Stimulated activated CD4-positive, alpha-beta T cell treated with anti-CD3 and anti-CD28 coated beads, Interleukin-1b, Interleukin-23, amount 100 ng/mL, for 1 hour (primary cell): ENCODE measurements at places on chromosomes 2 and 18.

DNA sequence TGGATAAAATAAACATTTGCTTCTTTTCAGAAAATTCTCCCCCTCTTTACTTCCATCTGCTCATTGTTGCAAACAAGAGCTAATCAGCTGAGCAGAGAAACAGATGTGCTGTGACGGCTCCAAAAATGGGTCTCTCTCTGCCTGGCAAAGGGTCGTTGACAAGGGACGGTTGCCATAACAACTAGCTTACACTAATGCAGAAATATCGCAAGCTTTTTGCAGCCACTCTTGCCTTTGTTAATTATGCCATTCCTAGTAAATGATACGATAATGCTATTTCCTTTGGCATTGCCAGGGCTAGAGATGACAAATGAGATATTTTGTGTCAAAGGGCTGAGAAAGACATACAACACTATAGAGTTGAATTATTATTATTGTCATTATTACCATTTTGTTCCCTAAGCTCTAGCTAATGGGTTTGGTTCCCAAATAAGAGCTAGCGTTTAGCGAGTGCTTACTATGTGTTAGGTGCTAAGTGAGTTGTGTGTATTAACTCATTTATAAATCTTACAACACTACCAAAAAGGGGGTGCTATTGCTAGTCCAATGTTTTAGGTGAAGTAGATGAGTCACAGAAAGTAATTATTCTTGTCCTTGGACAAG is 46.8 kb downstream of the MYO3B start:
- no peak for DNase-seq

DNA sequence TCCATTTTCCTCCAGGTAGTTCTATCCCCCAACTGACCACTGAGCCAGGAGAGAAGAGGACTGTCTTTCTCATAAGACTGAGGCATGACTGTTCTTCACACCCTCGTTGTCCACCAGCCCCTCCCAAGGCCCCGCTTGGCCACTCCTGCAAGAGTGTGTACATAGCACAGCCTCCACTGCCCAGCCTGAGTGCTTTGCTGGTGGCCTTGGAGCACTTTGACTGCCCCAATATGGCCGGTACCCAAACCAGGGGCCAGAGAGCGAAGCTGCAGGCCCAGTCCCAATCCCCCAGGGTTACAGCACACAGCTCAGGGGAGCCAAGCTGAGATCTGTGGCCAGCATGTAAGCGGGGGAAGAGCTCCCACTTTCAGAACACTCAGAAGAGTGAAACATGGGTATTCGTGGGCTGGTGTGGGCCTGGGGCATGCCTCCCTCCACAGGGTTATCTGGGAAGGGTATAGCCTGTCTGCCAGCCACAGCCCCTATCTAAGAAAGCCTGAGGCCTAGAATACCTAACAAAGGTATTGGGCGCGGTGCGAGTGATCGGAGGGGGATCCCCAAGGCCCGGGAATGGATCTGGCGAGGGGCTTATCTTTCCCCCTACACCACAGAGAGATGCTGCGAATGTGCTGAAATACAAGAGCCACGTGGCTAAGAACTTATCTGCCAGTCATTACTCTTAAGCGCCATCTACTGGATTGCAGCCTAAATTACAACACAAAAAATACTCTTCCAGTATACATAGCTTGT is 163.8 kb downstream of the WDPCP start:
- DNase-seq = no peak

- no peak for DNase-seq
Measured at GRCh38 chr2:215862351-215862771, 151.0 kb downstream of the MREG start.

GRCh38 chr2:95043300-95044093 is 18.0 kb downstream of the MAL start:
- DNase-seq = no peak

GRCh38 chr2:173117678-173118077 is 42.0 kb downstream of the MAP3K20 start:
- DNase-seq = no peak

DNA sequence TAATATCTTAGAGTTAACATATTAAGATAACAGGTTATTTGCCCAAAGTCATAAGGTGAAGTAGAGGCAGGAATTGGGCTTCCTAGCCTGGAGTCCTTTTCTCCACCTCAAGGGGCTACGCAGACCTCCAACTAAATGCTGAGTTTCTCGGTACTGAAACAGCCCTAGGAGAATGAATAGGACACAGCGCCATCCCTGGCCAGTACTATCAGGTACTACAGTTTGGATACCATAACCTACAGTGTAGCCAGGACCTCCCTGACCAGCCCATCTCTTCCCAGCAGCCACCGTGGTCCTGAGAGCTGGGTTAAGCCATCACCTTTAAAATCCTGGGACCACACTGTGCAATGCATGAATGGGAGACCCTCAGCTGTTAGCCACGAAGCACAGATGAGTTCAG is 15.7 kb downstream of the CASP8 start:
- DNase-seq = no peak

- DNase-seq = no peak
Measured at GRCh38 chr18:30094556-30094955, 948.0 kb downstream of the DSC3 start.

DNA sequence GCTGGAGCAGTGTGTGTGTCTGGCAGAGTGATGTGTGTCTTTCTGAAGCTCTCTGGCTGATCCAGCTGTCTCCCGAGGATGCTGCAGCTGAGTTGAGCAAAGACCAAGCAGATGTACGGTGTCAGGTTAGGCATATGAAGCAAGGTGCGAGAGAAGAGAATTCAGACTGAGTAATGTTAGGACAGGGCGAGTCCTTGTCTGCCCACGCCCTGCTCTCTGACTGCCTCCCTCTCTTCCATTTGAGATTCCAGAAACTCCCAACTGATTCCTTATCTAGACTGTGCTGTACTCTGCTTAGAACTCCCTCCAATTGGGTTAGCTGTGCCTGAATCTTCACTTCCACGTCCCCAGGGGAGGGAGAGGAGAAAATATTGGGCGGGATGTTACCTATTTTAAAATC is 25.7 kb upstream of the LPIN1 start:
- no peak for DNase-seq

GRCh38 chr2:43642363-43642762 is 5.3 kb downstream of the PLEKHH2 start:
- DNase-seq = no peak

- no peak for DNase-seq
Measured at GRCh38 chr18:54205959-54206358, 18.5 kb downstream of the MBD2 start.

DNA sequence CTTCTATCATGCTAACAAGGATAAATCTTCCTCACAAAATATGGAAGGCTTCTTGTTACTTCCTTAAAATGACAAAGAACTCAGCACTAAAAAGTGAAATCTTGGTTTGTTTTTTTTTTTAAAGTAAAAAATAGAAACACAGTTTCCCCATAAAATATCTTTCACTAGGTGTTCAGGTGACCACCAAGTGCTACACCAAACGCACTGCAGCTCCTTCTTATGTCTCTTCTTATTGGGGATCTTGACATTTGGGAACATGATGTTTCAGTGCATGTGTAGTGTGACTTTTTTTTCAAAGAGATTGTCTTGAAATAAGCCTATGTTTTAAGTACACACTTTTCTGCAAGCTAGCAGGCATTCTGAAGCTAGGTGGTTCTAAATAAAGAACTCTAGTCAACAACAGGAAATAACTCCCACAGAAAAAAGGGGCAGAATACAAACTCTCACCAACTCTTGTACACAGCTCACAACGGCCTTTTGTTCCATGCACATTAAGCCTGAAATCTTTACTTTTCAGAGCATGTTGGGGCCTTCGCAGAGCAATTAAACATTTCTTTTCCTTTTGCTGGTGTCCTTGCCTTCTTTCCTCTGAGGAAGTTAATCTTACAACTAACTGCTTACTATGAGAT is 13.2 kb upstream of the SERTAD2 start:
- DNase-seq = no peak

- DNase-seq = no peak
Measured at GRCh38 chr2:197846777-197847176, 42.4 kb downstream of the PLCL1 start.

DNA sequence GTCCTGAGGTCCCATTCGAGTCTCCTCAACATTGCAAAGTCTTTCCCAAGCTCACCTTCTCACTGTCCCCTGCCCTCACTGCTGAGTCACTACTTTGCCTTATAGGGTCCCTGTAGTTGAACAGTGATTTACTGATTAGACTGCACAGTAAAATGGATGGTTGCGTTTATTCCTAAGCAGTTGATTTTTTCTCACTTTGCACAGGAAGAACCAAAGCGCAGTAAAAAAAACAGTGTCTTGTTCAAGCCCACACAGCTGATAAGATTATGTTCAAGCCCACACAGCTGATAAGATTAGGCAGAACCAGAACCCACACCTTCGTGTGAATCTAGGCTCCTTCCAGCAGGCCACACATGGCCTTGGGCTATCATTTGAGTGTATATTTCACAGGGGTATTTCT is 215.3 kb upstream of the COPS8 start:
- DNase-seq = no peak

GRCh38 chr18:27763936-27764335 is 413.0 kb downstream of the CDH2 start:
- no peak for DNase-seq
